Activated naive CD8-positive, alpha-beta T cell treated with anti-CD3 and anti-CD28 coated beads for 36 hours (primary cell): ENCODE measurements at places on chromosomes 5 and 9. TPM values are rescaled to one million over a fixed set of nuclear protein-coding genes. Genes with fewer than 3 reads are reported as not detected.

- DNase-seq: no peak
- no peaks in the 10 kb centered on the region for H3K36me3 ChIP-seq
- no peak overlapping the region for H3K27ac ChIP-seq
- no peaks in the 10 kb centered on the region for H3K27me3 ChIP-seq
- H3K4me3 ChIP-seq: no peak overlapping the region
Observed at GRCh38 chr9:10000669-10001068, 612.1 kb downstream of the PTPRD start.

DNA sequence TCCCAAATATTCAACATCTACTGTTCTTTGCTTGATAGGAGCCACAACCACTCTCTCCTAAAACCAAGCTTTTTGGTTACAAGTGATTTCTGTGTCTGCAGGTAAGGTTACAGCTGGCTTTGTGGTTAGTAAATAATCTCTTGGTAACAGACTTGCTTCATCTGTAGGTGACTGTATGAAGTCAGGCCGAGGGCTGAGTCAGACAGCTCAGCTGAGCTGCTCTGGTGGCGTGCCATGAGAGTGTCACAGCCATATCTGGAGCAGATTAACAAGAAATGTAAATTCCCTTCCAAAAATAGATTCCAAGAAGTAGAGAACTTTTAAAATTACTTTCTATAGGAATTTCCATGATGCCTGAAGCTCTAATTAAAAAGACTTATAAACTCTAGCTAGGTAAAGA, 23.7 kb upstream of the TAS2R1 start:
- no peaks in the 10 kb centered on the region for H3K36me3 ChIP-seq
- no peak for DNase-seq
- H3K4me3 ChIP-seq: no peak overlapping the region
- no peaks in the 10 kb centered on the region for H3K4me1 ChIP-seq

DNA sequence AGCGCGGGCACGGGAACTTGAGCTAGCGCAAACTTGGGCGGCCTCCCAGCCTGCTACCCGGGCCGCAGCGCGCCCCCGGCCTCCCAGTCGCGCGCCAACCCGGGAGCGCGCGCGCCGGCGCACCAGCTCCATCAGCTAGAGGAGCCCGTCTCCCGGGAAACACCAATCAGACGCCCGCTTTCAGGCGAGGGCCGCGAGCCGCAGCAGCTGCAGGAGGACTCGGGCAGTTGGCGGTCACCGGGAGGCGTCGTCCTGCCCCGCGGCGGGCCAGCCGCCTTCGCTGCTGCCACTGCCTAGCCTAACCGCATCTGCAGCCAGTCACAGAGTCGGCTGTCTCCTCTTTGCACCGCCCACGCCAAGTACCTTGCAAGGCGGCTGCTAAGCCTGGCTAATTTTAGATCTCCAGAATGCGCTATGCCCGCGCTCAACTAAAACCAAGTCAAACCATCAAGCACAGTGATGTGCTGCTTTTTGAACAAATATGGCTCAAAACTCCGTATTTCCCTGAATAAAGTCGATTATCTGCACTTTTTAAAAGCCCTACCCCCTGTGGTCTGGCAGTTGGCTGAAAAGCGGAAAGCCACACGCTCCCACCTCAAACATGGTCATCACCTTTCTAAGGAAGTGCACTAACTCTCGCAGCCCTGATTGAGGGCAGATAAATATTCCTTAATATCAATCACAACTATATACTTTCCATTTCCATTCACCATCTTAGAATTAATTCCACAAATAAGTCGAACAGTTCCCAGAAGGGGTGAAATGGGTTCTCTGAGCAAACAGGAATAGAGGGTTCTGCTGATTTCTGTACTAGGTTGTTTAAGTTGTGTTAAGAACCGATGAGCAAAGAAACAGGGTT, 221.8 kb downstream of the MEF2C start:
- no peak overlapping the region for H3K27ac ChIP-seq
- peak overlapping the region; percentile 53 for H3K4me3 ChIP-seq
- peak; percentile 43 for DNase-seq
- H3K27me3 ChIP-seq: peaks cover 84% of the 10 kb centered on the region
- H3K4me1 ChIP-seq: peaks cover 18% of the 10 kb centered on the region

The BTNL3 gene
- not detected for total RNA-seq

The FRRS1L gene
- total RNA-seq: not detected
